Activated naive CD4-positive, alpha-beta T cell treated with Interleukin-2 at 50 U/mL for 16 hours (primary cell): ENCODE measurements at places on chromosomes 12 and 14.

- peak; percentile 26 for DNase-seq
Observed at GRCh38 chr12:116759783-116760621, 21.9 kb downstream of the RNFT2 start.

DNA sequence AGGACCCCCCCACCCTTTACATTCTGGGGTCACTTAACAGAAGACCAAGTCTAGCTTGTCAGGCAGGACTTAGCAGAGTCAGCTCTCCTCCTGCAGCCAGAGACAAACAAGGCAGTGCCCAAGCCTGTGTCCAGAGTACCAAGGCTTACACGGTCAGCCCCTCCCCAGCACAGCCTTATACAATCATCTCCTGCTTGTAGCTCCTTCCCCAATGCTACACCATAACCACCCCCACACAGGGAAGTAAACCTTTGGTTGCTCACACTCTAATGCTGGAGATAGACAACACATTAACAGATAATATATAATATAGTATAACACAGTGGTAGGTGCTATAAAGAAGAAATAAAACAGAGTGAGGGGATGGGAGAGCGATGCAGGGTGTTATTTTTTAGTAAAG, 175.4 kb upstream of the PWP1 start:
- no peak for DNase-seq

GRCh38 chr14:52850451-52850909, 59.1 kb upstream of the GNPNAT1 start:
- no peak for DNase-seq

DNA sequence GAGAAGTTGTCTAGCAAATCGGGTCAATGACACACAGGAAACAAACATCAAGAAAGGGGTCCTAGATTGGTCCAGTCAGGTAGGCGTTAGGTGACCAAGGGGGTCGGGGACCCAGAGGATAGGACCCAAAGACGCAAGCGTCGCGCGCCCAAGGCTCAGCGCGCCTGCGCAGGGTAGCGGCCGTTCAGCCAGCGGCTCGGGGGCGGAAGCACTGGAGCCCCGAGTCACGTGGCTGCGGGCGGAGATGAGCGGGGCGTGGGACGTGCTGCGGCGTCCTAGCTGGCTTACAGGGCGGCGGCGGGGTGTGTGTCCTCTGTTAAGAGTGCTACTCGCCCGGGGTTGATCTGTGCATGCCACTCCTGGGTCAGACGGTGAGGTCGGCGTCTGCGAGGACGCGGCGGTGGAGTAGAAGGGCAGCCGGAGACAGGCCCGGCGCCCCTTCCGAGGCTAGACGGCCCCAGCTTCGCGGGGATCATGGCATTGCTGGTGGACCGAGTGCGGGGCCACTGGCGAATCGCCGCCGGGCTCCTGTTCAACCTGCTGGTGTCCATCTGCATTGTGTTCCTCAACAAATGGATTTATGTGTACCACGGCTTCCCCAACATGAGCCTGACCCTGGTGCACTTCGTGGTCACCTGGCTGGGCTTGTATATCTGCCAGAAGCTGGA, at the start of gene SLC35E3:
SLC35E3 (plus strand) TSS at position 273 of the 668 bp plus-strand sequence; CDS start at position 475, 202 bp downstream.
- peak; percentile 93 for DNase-seq

- DNase-seq, result no peak
Observed at GRCh38 chr14:85528897-85529631, 880 bp upstream of the FLRT2 start.

- no peak for DNase-seq
Observed at GRCh38 chr12:132040906-132041606, 91.3 kb downstream of the EP400 start.

DNA sequence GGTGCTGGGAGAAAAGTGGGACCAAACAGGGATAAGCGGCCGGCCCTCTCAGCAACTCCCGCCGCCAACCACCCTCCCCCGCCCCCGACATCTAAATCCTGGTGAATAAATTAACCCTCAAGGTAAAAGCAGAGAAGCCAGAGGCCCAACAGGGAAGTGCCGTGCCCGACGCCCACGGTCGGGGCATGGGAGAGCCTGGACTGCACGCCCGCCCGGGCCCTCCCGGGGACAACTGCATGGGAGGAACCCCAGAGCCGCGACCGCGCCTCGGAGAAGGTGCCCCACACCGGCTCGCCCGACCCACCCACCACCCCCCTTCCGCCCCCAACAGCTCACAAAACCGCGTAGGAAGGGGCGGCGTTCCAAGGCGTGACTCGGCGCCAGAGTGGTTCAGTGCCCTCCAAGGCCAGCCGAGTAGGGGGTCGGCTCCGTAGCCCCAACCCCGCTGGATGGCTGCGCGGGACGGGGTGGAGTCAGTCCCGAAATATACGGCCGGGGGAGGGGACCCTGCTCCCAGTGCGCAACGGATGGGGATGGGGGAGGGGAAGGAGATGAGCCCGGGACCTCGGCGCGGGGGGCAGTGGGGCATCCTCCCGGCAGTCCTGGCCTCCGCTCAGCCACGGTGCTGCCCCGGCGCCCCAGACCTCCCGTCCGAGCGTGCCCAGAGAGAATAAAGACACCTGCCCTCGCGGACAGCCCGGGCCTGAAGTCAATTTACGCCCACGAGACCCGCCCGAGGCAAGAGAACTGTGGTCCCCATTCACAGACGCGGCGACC, 732 bp downstream of the SLC25A29 start:
- peak; percentile 25 for DNase-seq

DNA sequence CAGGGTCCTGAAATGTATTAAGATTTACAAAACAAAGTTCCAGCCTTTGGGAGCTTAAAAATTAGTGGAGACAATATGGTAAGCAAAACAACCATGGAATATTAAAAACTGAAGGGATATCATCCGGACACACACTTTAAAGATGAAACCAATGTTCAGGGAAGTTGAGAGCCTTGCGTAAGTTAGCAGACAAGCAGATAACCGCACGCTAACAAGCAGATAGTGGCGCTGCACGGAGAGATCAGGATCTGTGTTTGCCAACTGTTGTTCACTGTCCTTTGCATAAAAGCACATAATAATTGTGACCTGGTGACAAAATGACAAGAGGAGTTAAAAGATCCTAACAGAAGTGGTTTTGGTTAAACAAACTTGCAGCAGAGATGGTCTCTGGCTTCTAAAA, 14.3 kb upstream of the TMEM229B start:
- DNase-seq, result no peak

- DNase-seq, result peak; percentile 77
Observed at GRCh38 chr12:49043856-49044258, 16.7 kb downstream of the KMT2D start.

- DNase-seq, result no peak
Observed at GRCh38 chr12:14315501-14315900, 50.0 kb upstream of the ATF7IP start.

GRCh38 chr14:65096323-65097089, 5.8 kb downstream of the MAX start:
- peak; percentile 12 for DNase-seq

- DNase-seq, result peak; percentile 93
Observed at GRCh38 chr14:69152902-69153151, at the start of gene DCAF5. TSS of gene DCAF5 (minus strand) at chr14:69153119. CDS start at chr14:69152978, 141 bp downstream.

DNA sequence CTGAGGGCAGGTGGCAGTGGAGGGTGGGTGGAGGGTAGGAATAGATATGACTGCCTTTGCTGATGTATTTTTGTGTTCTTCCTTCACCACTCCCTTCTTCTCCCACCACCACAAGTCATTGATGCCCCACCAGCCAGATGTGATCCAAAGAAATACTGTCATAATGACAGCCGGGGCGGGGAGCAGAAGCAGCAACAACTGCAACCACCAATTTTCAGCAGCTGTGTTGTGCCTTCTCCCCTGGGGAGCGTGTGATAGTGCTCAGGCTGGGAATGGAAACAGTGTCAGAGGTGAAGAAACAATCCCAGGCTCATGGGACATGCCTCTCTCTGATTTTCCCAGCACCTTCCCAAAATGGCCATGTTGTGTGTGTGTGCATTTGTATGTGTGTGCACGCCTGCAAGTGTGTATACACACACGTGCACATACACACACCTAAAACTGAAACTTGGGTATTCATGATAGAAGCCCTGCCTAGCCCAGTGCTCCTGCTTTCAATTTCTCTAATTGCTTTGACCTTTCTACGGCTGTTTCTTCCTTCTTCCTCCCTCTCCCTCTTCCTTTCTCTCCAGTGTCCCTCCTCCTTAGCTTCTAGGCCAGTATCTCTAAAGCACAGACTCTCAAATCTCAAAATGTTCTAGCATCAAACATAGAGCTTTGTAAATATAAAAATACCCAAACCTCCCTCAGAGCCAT, 299.2 kb upstream of the FKBP4 start:
- no peak for DNase-seq

- no peak for DNase-seq
Observed at GRCh38 chr12:75488553-75488952, 8.0 kb downstream of the GLIPR1 start.

- no peak for DNase-seq
Observed at GRCh38 chr12:2785017-2785416, 9.8 kb upstream of the FKBP4 start.

DNA sequence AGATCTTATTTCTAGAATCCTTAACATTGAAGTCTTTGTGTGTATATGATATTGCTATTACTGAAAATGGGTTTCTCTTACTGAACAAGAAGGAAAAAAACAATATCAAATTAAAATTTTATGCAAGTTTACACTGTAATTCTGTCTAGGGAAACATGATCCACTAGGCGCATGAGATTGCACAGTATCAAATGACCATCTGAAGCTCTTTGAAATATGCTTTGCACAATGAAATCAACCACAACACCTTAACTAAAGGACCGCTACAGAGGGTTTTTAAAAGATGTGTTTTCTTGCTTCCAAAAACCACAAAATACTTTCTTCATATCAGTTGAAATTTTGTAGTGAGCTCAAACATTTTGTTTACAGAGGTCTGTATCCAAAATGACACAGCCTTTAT, 15.1 kb upstream of the KERA start:
- DNase-seq, result no peak

GRCh38 chr14:80055226-80055625, 156.1 kb downstream of the DIO2 start:
- no peak for DNase-seq

DNA sequence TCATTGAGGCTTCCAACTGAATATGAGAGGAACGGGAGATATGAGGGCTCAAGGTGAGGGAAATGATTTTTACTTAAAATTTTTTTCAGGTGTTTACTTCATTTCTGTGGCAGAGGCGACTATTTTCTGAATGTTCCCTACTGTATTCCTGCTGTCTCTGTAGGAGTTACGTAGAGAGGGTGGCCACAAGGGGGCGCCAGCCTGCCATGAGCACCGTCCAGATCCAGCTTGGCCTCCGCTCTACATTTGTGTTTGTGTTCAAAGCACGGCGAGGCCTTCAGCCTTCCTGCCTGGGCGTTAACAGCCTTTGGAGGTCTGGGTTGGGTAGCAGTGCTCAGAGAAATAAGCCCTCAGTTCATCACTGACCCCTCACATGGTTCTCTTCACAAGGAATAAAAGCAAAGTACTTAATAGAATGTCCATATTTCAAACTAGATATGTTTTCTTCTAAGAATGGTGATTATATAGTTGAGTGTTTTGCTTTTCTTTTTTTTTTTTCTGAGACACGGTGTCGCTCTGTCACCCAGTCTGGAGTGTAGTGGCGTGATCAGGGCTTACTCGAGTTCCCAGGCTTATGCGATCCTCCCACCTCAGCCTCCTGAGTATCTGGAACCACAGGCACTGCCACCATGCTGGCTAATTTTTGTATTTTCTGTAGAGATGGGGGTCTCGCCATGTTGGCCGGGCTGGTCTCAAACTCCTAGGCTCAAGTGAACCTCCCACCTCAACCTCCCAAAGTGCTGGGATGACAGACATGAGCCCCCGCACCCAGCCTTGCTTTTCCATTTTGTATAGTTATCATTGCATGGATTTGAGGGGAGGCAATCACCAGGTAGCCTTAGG, 22.3 kb downstream of the CKB start:
- DNase-seq, result peak; percentile 81

- DNase-seq, result no peak
Observed at GRCh38 chr12:102992297-102992696, 34.8 kb downstream of the ASCL1 start.

GRCh38 chr14:101022121-101022520, 118.6 kb upstream of the RTL1 start:
- no peak for DNase-seq

GRCh38 chr14:90574188-90575131, 177.6 kb downstream of the CALM1 start:
- DNase-seq, result no peak

DNA sequence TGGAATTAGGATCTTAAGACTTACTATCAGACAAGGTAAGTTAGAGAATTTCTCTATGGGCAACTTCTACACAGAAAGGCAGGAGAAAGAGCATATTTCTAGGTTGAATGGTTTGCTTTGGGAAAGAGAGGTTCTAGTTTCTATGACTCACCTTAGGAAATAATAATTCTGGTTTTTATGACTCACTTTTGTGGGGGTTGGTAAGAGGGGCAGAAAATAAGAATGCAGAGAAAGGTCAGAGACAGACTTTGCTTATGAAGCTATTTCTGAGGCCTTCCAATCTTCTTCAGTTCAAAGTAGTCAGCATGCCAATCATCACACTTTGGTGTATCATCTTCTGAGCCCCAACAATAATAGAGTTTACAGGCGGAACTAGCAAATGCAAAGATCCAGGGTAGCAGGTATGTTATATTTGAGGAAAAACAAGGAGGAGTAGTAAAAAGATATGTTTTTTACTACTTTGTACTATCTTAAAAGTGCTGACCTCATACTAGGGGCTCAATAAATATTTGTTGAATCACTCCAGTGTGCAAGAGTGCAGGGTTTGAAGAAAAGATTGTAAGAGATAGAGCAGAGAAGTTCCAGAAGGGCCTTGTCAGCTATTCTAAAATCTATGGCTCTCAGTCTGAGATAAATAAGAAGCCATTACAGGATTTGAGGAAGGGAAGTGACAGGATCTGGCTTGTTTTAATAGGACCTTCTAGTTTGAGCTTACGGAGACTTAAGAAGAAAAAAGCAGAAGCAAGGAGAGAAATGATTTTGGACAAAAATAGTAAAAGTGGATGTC, 56.7 kb upstream of the LRFN5 start:
- no peak for DNase-seq

DNA sequence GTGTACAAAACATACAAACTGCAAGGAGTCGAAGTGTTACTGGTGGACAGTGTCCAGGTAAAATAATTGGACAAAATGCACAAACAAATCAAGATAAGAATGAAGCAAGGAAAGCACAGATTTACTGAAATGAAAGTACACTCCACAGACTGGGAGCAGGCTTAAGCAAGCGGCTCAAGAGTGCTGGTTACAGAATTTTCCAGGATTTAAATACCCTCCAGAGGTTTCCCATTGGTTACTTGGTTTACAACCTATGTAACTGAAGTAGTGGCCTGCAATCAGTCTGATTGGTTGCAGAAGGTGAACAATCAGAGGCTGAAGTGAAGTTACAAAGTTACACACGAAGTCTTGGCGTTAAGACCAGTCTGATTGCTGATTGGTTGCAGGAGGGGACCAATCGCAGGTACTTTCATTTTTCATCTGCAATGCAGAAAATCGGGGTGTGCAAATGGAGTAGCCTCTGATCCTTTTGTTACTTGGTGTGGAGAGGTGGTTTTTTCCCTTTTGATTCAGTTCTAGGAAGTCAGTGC, 11.6 kb upstream of the SCN8A start:
- no peak for DNase-seq
